ENCODE measurements at places on chromosomes 7 and 10. TPM values are rescaled to one million over a fixed set of nuclear protein-coding genes. Genes with fewer than 3 reads are reported as not detected.

The CACNB2 gene
- total RNA-seq, result not detected

The PAX2 gene
- not detected for total RNA-seq

The CCDC146 gene
- total RNA-seq, result 6.8 TPM

The KNDC1 gene
- 0.07 TPM for total RNA-seq

The HOXA4 gene
- not detected for total RNA-seq

Measured in nasal cavity respiratory epithelium epithelial cell of viscerocranial mucosa (primary cell).